ENCODE measurements at places on chromosomes 16 and 17.
A peak's percentile ranks its signal among the peaks of the same experiment; 100 is the strongest.

DNA sequence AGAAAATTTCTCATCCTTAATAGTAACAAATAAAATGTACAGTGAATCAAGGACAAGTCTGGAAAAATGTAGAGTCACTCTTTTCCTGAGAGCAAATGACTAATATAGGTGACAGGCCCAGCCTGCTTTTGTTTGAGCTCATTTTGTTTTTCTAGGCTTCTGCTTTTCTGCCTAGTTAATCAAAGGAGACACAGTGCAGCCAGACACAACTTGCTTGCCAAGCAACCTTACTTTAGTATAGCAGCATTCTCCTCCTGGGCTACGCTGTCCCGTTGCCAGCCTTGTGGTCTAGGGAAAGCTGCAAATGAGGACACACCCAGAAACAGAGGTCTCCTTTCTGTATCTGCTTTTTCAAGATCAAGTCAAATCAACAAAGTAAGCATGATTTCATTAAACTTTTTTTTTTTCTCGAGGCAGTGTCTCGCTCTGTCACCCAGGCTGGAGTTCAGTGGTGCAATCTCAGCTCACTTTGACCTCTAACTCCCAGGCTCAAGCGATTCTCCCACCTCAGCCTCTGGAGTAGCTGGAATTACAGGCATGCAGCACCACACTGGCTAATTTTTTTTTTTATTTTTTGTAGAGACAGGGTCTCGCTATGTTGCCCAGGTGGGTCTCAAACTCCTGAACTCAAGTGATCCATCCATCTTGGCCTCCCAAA is 17.2 kb downstream of the GINS3 start:
- no peak for DNase-seq

DNA sequence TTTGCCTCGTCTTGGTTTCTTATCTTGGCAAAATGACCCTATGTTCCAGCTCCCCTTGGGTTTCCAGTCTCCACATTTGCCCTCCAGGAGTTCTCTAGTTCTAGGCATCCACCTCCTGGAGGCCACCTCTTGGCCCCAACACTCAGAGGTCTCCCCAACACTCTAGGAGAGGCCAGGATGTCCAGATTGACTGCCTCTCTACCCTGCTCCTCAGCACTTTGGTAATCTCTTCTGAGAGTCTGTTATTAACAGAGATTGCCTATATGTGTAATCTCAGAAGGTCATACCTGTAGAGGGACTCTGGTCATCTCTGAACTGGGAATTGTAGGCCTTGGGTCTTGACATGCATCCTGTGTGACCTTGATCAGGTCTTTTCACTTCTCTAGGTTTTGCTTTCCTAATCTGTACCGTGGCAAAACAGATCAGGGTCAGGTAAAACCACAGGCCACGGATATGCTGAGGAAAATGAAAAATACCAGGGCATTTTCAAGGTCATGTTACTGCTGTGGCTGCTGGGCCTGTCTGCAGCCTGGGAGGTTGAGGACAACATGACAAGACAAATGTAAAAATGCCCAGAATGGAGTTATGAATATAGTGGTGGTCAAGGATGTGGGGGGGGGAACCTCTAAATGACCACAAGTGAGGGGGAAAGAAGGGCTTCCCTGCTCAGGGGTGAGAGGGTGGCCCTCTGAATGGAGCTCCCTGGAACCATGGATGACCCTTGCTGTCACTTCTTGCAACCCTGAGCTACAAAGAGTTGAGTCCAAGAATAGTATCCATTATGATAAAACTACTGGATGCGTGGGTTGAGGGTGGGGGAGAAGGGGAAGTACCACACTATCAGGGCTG is 5.0 kb upstream of the CCL4L2 start:
- no peak for DNase-seq

DNA sequence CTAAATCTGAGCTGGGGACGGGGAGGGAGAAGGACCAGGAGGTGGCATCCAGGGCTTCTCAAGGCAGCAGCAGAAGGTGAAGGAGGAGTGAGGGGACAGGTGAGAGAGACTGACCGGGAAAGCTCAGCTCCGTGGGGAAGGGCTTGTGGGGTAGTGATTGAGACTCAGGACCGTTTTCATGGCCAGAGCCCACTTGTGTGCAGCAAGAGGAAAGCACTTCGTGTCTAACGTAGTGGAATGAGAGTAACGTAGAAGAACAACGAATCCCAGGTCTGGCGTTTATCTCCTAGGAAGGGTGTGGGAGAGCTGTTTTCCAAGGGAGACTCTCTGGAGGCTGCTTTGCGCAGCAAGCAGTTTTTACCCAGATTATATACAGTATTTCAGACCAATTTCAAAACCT is 1.3 kb upstream of the CDH3 start:
- DNase-seq = no peak

DNA sequence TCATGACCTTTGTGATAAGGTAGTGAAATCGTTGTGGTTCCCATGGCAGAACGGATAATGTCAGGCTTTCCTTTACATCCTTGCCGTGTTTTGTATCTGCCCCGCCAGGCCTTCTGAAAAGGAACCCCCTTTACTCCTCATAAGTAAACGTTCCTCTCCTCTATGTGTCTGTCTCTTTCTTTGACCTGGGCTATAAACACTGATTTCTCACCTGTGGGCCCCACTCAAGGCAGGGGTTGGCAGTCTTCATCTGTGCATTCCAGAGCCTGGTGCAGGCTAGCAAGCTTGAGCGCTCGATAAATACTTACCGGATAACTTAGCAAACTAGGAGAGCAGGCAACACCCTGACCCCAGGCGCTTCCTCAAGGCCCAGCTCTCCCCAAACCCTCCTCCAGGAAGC is 7.3 kb upstream of the HAP1 start:
- no peak for DNase-seq

DNA sequence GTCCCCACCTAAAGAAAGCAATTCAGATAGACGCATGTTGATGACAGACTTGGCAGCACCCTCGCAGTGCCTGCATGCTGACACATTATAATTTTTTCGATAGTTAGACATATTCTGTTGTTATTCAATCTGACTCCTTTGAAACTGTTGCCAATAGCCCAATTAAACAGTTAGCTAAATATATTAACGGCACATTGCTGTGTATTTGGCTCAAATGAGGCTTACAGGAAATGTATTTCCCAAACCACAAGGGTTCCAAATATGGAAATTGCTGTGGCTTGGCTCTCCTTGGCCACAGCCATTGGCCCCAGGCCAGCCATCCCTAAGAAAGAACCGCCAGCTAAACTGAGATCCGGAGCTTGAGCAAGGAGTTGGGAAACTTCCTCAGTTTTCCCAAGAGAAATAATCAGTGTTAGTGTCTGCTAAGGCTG is 31.1 kb downstream of the C16orf82 start:
- no peak for DNase-seq

DNA sequence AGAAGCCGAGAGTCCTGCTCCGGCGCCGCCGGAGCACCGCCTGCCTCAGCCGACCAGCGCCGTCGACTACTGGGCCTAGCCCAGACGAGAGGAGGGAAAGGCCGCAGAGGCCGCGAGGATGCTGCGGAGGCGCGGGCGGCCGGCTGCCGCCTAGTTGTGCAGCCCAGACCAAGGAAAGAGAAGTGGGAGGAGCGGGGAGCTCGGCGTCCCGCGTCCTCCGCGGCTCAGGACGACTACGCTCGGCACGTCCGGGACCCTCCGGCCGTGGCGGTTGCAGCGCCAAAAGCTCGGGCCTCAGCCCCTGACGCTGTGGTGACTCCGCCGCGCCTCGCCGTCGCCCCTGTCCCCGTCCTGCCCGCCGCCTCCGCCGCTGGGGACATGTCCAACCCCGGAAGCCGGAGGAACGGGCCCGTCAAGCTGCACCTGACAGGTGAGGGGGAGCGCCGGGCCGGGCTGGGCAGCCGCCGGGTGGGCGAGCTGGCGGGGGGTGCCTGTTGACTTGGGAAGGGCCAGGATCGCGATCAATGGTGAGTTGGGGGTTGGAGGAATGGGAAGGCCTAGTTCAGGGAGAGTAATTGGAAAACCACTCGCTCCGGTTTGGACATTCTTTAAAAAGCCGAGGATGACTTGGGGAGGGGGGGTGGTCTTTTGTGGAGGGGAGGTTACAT is 37.7 kb downstream of the RNF135 start:
- peak; percentile 51 for DNase-seq

- no peak for DNase-seq
Observed at GRCh38 chr17:10094797-10095196, 103.6 kb downstream of the GAS7 start.

GRCh38 chr17:67680445-67681224 is 37.1 kb upstream of the NOL11 start:
- DNase-seq = no peak

GRCh38 chr16:20798364-20798763 is 7.9 kb downstream of the ERI2 start:
- no peak for DNase-seq

DNA sequence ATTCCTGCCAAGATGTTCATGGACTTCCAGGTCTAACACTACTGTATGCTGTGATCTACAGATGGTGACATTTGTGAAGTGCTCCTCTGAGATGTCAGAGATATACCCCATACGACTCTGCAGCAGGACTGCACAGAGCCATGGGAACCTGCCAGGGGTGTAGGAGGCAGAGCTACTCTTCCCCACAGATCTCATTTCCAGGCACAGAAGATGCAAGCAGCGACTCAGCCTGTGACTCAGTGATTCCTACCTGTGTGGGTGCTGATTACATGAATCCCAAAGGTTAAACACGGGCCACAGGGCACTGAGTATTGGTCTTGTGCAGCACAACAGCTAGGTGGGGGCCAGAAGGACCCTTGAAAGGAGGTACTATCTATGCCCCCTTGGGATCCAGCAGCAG is 137.0 kb upstream of the SOX9 start:
- no peak for DNase-seq

DNA sequence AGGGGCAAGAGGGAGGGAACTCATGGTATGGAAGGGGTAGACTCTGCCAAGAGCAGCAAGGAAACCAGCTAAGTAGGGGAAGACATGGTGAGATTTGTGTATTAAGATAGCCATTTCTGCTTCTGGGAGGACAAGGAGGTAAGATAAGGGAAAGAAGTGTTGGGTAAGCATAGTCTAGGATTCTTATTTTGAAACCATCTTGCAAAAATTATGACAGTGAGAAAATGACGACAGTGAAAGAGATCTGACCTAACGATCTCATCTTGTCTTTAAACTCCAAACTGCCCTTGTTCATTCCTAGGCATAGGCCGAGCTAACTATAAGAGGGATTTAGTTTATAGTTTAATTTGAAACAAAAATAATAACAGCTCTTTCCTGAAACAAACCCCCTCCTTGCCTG is 5.6 kb upstream of the RBL2 start:
- no peak for DNase-seq

GRCh38 chr17:47937941-47938340 is 3.4 kb upstream of the PNPO start:
- DNase-seq = peak; percentile 30

DNA sequence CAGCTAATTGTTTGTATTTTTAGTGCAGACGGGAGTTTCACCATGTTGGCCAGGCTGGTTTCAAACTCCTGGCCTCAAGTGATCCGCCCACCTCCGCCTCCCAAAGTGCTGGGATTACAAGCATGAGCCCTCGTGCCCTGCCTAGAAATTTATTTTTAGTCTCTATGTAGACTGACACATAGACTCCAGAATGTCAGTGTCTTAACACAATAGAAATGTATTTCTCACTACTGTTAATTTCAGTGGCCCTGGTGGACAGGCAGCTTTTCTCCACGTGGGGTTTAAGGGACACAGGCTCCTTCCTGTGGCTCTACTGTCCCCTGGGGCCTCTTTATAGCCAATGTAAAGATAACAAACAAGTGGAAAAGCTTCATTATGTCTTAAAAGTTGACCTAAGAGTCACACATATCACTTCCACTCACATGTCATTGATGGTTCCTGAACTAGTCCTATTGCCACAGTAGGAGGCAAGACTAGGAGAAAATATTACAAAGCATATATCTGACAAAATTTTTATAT is 43.8 kb downstream of the COPRS start:
- no peak for DNase-seq

DNA sequence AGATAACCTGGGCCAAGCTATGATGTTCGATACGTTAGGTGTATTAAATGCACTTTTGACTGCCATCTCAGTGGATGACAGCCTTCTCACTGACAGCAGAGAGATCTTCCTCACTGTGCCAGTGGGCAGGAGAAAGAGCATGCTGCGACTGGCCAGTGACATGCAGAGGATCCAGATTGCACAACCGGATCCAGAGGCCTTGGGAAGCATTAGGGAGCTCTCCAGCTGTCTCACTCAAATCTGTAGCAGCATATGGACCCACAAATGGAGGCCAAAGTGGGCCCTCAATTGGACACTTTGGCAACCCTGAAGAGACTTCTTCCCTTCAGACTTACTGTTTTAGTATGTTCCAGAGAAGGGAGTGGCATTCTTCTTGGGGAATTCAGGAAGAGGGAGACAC is 20.9 kb downstream of the PDZD9 start:
- no peak for DNase-seq

- no peak for DNase-seq
Observed at GRCh38 chr16:68848786-68849185, 5.5 kb downstream of the TANGO6 start.

- no peak for DNase-seq
Observed at GRCh38 chr16:30482366-30482765, 9.8 kb downstream of the ITGAL start.

- DNase-seq = no peak
Observed at GRCh38 chr16:85670840-85671239, 17.9 kb downstream of the GINS2 start.

GRCh38 chr17:77228241-77228752 is 87.5 kb downstream of the SEC14L1 start:
- no peak for DNase-seq

GRCh38 chr16:69672998-69673713 is 53.2 kb downstream of the NQO1 start:
- no peak for DNase-seq

DNA sequence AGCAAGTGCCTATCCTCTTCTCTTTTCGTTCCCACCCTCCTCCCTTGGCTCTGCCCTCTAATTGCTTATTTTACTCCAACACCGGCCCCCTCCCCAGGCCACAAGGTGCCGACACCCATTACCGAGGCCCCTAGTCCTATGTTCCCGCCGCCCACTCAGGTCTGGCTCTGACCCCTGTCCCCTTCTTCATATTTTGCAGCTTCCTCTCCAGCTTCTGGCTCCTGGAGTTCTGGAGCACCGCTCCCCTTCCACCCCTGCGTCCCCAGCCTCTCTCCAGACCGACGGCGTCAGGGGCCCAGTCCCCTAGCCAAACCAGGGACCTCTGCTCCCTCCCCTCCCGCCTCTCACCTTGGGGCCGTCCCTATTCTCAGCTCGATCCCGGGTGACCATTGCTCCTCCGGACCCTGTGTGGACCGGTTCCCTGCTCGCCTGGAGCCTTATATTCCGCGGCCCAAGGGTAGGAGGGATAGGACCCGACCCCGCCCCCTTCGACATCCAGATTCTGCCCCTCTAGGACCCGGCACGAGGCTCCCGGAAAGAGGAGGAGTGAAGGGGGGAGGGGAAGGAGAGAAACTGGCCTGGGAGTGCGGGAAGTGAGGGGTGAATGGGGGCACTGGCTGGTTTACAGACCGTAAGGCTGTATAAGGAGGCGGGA is at the start of gene HES7:
Gene HES7 (minus strand): TSS at position 412 of the 655 bp plus-strand sequence. CDS start 22 bp downstream, at position 390.
- no peak for DNase-seq

- DNase-seq = peak; percentile 54
Observed at GRCh38 chr17:28950017-28950751, 1.1 kb downstream of the PHF12 start.

- DNase-seq = peak; percentile 39
Observed at GRCh38 chr17:83124871-83125514, 45.6 kb downstream of the METRNL start.

GRCh38 chr17:74565126-74565525 is 2.2 kb downstream of the CD300H start:
- DNase-seq = no peak

Data from activated CD4-positive, alpha-beta T cell treated with anti-CD3 and anti-CD28 coated beads, Interleukin-2, amount 50 U/mL, for 16 hours (primary cell).